Activated T-cell treated with anti-CD3 and anti-CD28 coated beads, Interleukin-2, amount 50 U/mL, for 48 hours (primary cell): ENCODE measurements at places on chromosomes 16 and 17.

DNA sequence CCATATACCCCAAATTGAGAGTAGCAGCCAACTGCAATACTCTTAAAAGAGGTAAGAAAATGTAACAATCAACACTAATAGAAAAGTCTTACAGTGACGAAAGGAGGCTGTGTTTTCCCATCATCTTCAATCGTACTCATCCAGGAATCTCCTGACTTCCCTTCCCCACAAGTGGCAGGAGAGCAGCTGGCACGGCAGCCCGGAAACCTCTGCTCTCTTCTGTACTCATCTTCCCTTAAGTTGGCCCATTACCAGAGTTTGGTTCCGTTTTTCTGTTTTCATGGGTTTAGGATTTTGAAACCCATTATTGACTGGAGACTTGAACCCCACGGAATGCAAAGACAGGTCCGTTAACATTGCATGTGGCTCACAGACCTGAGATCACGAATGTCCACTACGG is 11.7 kb upstream of the CD300H start:
- no peak for DNase-seq

DNA sequence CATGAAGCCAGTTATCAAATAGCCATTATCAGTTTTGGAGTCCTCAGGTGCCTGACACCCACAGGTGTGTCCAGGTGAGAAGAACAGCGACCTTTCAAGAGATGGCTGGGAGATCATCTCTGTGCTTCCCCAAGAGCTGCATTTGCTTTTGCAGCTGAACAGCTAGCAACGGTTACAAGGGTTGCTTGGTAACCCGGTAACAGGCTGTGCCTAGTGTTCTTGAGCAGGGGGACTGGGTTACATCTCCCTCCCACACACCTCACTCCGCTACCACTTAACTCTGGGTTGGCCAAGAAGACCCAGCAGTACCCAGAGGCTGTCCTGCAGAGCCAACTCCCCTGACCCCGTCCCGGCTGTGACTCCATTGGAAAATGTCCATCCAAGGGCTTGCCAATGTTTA is 147.0 kb downstream of the SLC39A11 start:
- no peak for DNase-seq

DNA sequence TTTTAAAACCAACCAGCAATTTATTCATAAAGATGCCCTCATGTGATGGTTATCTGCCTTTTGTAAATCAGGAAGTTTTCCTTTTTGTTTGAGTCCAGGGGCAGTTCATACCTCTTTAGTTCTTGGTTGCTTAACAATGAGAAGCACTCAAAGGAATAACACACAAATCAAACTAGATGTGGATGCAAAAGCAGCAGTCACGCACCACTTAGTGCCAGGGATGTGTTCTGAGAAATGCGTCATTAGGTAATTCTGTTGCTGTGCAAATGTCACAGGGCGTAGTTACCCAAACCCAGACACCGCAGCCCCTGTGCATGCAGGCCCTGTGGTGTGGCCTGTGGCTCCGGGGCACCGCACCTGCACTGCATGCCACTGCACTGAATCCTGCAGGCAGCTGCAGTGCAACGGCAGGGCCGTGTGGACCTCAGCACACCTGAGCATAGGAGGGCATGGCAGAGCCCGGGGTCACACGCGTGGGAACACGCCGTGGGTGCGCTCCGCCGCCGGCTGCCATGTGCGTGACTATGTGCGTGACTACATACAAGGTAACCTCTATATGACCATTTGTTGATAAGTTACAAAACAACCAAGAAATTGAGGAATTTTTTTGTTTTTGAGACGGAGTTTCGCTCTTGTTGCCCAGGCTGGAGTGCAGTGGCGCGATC is 39.6 kb downstream of the PKD1 start:
- no peak for DNase-seq

DNA sequence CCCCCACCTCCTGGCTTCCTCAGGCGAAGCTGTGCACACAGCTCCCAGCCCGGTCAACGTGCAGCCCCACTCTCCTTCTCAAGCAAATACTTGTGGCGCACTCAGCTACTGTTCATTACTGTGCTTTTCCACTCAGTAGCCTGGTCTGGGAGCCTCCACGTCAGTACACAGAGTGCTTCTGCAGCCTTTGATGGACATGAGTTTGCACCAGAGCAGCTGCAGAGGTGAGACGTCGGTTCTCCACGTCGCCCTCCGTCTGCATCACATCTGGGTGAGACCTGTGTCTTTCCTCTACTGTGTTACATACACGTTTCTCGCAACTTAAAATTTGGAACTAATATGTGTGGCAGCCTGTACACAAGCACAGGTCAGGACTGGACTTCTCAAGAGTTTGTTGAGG is 334.3 kb downstream of the C16orf95 start:
- no peak for DNase-seq

DNA sequence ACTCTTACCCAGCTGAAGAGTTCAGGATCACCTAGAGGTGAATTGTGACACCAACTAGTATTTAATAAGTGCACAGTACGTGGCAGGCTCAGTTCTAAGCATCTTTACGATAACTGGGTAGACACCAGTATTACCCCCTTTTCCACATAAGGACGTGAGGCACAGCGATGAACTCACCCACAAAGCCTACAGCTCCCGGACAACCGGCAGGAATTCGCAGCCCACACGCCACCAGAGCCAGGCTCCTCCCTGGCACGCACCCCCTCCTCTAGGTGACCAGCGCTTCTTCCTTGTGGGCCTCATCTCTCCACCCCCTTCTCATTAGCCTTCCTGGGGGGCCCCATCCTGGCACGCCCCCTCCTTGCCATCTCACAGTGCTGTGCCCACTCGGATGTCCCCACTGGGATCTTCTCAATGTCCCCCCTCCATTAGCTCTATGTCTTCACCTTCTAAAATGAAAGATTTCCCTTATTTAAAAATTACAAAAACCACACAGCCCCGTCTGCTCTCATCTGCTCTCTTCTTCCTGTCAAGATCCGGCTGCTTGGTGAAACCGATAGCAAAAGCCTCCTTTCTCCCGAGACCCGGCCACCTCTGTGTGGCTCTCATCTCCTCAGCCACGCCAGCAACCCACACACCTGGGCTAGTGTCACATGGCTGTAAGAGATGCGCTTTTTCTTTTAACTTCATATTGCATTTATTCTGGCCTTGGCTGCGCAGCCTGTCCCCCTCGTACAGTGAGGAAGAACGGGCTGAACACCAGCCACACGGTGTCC is 20.8 kb downstream of the IFT140 start:
- no peak for DNase-seq

GRCh38 chr17:42387661-42388380 is 421 bp downstream of the STAT3 start:
- DNase-seq: peak; percentile 50

GRCh38 chr16:8099586-8099985 is 490.7 kb downstream of the TMEM114 start:
- no peak for DNase-seq

DNA sequence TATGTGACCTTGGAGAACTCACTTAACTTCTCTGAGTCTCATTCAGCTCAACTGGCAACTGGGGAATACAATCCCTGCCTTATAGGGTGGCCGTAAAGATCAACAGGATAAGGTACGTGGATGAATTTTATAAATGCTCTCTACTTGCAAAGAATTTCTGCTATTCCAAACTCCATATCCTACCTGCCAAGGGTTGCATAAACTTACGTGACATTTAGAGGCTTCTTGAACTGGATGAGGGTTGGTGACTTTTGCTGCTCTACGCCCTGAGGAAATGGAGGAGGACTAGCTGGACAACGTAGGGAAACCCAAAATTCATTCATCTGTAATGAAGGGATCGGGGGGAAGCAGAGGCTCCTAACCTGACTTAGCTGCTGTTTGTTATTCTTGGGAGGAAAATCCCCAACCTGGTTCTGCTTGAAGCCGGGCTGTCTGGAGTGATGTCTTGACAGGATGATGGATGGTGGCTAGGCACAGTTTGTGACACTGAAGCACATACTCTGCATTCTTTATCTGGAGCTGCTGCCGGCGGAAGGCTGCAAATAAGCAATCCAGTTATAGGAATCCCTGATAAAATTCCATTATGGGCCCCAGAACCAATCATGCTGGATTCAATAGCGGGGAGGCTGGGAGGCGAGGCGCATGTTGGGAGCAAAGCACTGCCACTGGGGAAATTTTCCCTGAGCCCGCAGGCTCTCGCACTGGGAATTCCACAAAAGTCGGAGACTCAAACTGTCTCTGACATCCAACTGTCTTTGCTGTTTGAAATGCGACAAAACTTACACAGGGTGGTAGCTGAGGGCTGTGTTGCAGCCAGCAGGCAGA is 94.7 kb upstream of the SDK2 start:
- DNase-seq: no peak

- no peak for DNase-seq
Measured at GRCh38 chr17:70796757-70797156, 627.4 kb downstream of the KCNJ2 start.

DNA sequence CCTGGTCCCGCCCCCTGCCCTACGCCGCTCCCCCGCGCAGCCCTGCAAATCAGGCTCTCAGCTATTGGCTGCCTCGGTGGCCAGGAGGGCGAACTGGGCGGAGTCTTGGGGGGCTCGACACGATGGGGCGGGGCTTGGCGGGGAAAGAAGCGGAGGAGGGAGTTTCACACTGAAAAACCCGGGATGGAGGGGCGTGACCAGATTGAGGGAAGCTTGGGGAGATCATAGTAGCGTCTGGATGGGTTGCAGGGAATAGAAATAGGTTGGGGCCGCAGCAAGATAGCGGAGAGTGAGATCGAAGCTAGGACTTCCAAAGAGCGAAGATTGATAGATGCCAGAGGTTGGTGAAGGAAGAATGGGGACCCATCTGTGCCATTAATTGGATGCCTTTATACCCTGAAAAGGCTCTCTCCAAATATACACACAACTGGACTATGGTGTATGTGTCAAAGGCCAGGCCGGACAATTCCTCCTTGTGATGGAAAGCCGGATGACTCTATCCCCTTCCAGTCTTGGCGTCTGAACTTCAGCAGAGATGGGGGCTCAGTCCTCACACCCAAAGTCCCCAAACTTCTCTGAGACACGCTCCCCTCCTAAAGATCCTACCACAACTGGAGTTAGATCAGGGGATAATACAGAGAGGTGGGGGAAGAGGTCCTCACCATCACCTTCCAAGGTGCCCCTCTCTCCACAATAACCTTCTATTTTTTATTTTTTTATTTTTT is 376 bp upstream of the STAC2 start:
- DNase-seq: peak; percentile 73

DNA sequence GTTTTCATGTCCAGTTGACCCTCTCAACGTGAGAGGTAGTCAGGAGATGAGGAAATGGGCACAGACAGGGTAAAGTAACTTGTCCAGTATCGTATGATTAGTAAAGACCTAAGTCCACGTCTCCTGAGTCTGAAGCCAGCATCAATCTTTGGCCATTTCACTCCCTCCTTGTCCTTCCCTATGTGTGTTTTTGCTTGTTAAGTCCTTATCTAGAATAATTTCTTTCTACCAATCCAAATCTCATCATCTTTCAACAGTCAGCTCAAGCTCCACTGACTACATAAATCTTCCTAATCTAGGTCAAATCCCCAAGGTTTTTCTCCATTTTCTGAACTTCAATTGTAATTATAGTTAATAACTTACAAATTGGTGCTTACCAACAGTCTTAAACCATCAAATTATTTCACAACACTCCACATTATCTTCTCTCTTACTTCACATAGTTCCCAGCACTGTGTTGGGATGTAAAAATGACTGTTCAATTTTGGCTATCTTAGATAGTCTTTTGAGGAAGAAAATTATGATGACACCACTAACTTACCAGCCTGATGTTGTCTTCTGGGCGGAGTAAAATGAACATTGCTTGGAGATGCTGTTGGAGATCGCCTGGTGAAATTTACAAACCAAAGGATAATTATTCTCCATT is 72.3 kb upstream of the CORO6 start:
- no peak for DNase-seq

- DNase-seq: no peak
Measured at GRCh38 chr17:28959471-28959871, 8.2 kb upstream of the PHF12 start.

DNA sequence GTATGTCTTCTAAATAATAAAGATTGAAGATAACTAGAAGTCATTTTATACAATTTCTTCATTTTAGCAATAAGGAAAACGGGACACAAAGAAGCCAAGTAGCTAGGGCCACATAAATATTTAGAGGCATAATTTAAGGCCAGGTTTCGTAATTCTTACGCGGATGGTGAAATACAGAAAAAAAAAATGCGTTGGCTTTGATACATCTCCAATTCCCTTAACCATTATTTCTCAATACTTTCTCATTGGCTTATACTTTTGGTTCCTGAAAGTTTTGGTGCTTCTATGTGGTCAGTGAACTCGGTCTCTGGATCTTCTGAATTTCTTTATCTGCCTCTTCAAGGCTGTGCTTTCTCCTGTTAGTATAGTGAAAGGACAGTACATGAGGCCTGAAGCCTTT is 888.1 kb downstream of the KCNJ2 start:
- DNase-seq: no peak

GRCh38 chr17:58364270-58364942 is 12.4 kb upstream of the SUPT4H1 start:
- no peak for DNase-seq

- peak; percentile 6 for DNase-seq
Measured at GRCh38 chr17:76153202-76153601, 12.2 kb upstream of the FOXJ1 start.

DNA sequence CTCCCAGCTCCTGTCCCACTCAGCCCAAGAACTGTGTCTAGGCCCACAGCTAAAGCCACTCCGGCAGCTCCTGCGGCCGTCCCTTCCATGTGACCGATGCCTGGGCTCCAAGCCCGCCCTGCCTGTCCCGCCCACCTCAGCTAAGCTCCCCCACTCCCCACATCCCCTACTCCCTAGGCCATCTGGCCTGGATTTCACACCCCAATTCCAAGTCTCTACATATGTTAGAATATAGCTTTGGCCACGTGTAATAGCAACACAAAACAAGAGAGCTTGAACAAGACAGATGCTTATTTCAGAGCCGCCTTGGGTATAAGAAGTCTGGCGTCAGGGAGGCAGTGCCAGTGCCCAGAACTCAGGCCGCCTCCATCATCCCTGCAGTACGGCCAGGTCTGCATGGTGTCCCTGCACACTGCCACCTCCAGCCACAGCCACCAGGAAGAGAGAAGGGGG is 30.0 kb upstream of the USP22 start:
- DNase-seq: no peak

DNA sequence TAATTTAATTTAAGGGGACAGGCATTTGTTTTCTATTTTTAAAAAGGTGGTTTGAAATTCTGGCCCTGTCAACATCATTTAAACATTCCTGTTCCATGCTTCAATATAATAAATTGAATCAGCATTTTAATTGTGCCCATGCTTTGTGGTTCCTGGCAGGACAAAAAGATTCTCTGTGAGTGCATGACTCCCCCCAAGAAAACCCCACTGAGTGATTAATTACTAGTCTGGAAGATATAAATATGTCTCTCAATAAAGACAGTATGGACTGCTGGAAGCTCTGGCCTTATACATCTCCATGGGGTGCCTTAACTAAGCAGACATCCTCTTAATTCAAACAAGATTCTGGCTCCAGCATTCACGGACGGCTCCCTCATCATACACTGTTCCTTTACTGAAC is 95.0 kb upstream of the PSMD7 start:
- no peak for DNase-seq

DNA sequence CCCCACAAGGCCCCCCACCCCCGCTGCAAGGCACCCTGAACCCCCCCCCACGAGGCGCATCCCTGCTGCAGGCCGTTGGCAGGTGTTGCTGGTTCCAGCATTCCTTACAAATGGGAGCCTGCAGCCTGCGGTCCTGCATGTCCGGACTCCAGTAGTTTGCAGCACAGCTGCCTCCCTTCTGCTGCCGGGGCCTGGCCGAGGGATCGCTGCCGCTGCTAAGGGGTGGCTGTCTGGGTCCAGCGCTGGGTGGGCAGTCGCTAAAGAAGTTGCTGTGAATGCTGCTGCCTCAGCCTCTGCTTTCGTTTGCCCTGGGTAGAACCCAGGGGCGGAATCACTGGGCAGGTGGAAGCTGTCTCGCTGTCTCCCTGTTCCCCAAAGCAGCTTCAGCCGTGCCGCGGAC is 11.8 kb downstream of the UTS2R start:
- no peak for DNase-seq

GRCh38 chr16:86874141-86874540 is 295.8 kb downstream of the FOXL1 start:
- DNase-seq: peak; percentile 61
